ENCODE measurements at places on chromosomes 6 and 20.

DNA sequence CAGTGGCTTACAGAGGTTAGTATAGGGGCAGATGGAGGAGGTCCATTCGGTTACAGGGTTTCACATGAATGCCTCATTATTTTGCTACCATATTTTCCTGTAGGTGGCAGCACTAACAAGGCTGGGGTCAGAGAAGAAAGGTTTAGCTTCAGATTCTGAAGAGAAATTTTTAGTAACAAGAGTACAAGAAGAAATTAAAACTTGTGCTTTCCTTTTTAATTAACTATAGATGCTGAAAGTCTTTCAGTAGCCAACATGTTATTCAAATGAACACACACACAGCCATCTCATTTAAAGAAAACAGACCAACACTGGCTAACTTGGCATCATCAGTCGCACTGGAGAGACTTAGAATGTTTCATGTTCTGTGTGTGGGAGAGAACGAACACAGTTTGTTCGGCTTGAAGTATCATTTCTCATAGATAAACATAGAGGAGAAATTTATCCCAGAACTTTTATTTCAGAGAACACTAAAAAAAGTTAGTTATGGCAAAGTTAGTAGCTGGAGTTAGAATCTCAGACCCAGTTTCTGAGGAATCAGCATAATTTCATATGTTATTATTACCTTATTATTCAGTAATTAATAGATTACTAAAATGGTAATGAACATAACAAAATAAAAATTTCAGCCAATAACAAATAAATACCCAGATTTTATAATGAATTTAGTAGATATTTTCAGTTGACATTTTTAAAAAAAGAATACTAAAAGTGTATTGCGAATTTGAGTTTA is 314.0 kb upstream of the RSPO3 start:
- DNase-seq, result peak; percentile 76

GRCh38 chr6:55069132-55069781 is 105.1 kb upstream of the HCRTR2 start:
- peak; percentile 77 for DNase-seq

DNA sequence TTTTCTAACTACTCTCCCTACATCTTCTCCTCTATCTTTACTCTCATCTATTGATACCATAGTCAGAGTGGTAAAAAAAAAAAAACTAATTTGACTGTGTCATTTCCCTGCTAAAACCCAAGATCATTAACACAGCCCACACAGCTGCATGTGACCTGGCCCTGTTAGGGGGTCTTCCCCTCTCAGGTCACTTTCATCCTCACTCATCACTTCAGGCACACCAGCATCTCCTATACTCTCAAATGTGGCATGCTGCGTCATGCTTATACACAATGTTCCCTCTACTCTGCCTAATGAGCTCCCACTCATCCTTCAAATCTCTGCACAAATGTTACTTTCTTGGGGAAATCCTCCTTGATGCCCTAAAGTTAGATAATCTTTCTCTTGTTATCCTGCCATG is 86.8 kb downstream of the CDK19 start:
- no peak for DNase-seq

- peak; percentile 75 for DNase-seq
Observed at GRCh38 chr20:8798505-8798904, 270.4 kb upstream of the PLCB4 start.
